Esophagus squamous epithelium (tissue), 5 donors: ENCODE measurements at places on chromosomes 3 and 15.

- DNase-seq, result no peak
Measured at GRCh38 chr3:124567179-124567578, 163.1 kb upstream of the UMPS start.

DNA sequence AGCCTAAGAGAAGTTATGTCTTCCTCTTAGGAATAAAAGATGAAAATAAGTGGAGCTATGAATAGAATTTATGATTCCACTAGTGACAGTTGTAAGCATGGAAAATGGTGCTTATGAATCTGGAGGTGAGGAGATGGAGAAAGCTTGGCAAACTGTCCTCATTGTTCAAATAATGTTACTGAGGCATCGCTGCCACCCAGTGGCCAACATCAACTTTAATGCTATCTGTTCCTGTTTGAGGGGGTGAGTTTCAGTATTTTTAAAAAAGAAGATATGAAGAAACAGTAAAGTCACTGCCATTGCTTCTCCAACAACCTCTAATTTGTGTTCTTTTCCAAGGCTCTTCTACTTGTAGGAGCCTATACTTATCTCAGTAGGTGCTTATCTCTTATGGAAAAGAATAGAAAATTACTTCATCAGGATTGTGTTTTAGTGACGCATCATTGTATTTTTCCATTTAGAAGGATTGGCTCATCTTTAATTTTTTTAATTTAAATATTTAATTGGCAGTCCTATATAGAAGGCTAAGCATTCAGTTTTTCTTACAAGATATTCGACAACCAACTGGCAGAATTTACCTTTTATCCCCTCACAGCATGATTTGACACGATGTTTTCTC is 260.4 kb upstream of the P2RY1 start:
- no peak for DNase-seq

DNA sequence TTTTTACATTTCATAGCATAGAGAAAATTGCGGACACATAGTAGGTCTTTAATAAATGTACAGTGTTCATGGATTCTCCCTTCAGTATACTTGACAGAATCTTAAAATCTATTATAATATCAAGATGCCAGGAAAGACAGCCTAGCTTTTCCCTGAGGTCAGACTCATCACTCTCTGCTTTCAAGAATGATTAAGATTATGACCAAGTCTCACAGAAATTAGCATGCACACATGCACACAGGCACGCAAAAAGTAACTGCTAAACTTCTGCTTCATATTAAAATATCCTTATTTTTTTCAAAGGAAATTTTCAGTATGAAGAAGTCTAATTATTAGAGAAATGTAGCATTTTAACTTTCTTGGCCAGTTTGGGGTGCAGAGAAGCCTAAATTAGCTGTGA is 493.8 kb upstream of the NECTIN3 start:
- DNase-seq, result no peak

GRCh38 chr3:170096342-170096741 is 58.5 kb downstream of the GPR160 start:
- no peak for DNase-seq

- DNase-seq, result no peak
Measured at GRCh38 chr3:131535596-131535995, 32.8 kb upstream of the MRPL3 start.

DNA sequence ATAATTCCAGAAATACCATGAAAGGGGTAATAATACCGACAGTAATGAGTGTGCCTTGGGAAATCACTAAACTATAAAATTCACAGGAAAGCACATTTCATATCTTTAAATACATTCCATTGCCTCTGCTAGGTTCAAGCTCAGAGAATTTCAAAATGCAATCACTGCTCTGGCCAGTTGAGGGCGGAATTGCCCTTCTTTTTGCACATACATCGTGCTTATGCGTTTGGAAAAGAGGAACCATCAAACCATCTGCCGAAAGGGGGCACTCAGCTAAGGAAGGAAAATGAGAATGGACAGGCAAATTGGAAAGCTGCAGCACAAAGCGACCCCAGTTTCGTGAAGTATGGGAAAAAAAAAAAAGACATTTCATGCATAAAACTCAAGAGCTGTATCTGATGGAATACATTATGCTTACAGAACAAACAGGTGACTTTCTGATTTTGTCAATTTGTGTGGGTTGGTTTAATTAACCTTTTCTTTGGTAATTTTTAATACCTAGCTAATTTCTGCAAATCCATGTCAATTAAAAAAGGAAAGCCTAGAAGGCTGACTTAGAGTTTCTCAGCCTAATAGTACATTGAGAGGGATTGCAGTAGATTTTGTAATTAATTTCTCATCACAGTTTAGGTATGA is 61.4 kb downstream of the TUSC7 start:
- DNase-seq, result no peak

DNA sequence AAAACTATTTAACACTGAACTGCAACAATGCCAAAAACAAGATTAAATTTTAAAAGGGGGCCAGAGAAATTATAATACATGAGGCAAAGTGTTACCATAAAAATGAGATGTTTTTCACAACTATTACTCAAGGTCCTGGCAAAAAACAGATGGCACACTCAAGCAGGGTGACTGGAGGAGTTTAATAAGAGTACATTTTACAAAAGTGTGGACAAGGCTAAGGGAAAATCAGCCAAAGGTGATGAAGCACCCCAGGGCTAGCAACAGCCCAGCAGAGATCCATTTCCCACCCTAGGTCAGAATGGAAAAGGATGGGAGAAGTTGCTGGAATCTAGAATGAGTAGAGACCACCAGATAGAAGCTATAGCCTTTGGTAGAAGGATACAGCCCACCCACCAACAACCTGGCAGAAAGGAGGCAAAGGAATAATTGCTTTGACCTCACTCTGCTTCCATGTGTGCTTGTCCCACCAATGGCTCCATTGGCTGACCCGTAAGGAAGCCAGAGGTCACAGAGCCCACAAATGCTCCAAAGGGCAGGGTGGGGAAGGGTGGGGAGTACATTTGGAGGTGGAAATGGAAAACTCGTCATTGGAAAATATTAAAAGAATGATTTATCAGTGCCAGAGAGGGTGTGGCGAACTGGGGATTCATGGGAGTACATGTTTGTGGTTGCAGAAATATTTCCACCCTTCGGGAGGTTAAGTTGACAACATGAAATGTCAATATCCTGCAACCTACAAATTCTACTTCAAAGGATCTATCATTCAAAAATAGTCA is 161.0 kb upstream of the UBE2E2 start:
- DNase-seq, result no peak

DNA sequence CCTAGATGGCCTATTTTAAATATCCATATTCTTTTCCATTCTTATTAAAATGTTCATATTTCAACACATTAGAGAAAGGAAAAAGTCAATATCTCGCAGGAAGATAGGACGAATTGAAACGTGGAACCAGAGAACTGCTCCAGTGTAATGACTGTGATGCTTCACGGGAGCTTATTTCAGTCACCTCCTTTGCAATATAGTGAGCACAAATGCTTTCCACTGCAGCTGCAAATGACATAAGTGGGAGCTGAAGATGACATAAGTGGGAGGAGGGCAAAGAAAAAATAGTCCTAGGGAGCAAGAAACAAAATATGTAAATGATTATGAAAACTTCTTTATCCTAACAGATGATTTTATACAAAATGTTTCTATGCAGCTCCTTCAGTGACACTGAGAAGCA is 324.1 kb downstream of the ZNF385D start:
- no peak for DNase-seq

DNA sequence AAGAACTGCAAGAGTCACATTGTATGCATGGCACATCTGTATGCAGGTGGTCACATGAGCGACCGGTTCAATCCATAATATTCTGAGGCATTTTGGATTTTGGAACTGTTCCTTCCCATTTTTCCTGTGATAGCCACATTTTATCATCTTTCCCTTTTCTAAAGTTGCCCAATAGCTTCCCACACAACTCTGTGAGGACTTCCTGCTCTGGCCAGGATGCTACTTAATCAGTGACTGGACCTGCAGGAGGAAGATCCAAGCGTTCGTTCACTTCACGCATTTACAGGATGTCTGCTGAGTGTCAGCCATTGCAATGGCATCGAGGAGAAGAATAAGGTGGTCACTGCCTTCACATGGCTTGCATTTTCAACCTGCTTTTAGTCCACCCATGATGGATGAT is 9.8 kb downstream of the KLHL6 start:
- no peak for DNase-seq

GRCh38 chr3:138657508-138657907 is 48.9 kb downstream of the FAIM start:
- DNase-seq, result no peak

- DNase-seq, result no peak
Measured at GRCh38 chr3:136789976-136790375, 28.9 kb upstream of the SLC35G2 start.

GRCh38 chr15:71437919-71438318 is 322.6 kb downstream of the THSD4 start:
- DNase-seq, result no peak

DNA sequence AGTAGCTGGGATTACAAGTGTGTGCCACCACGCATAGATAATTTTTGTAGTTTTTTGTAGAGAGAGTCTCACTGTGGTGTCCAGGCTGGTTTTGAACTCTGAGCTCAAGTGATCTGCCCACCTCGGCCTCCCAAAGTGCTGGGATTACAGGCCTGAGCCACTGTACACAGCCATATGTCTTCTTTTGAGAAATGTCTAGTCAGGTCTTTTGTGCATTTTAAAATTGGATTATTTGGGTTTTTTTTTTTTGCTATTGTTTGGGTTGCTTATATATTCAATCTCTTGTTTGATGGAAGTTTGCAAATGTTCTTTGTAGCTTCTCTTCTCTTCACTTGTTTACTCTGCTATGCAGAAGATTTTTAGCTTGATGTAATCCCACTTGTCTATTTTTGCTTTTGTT is 6.2 kb upstream of the ARPP19 start:
- DNase-seq, result no peak

- no peak for DNase-seq
Measured at GRCh38 chr3:72397586-72397985, 450.7 kb downstream of the SHQ1 start.

DNA sequence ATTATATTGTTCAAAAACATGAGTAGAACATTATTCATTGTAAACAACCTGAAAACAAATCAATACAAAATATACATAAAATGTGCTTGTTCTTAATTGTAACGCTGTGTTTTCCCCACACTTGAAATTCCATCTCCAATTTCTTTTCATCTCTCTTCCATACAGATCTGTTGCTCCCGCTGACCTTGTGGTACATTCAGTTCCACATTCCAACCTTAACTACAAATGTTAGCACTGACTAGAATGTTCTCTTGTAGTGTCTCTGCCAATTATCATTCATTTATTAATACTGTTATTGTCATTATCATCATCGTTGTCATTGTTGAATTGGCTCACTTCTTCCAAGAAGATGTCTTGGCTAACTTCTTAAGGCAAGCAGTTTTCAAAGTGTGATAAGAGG is 65.7 kb downstream of the NLGN1 start:
- DNase-seq, result no peak

DNA sequence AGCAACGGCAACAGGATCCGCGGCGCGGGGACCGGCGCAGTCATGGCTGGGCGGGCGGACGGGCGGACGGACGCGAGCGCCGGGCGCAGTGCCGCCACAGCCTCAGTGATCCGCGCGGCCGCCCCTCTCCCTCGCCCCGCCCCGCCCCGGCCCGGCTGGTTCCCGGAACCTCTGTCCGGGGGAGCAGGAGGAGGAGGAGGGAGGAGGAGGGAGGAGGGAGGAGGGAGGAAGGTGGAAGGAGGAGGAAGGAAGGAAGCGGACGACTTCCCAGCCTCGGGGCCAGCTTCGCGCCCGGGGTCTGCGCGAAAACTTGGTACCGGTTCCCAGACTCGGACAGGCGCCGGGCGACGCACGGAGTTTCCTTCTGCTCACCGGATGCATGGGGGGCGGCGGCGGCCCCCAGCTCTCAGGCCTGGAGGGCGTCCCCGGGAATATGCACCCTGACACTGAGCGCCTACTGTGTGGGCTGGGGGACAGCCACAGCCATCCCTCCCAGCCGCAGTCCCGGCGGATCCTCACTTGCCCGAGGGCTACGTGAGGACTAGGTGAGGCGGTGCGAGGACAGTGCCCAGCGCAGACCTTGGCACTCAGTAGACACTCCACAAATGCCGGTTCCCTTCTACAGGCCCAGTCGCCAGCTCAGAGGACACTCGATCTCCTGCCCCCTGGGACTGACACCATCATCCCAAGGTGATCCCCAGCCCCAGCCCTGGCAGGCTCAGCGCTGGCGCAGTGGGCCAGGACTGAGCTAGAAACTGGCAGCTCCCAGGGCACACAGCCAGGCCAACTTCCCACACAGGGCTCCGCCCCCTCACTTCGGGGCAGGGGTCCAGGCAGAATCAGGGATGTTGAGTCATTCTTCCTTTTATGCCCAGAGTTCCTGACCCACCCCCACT is at the start of gene SHISA5:
SHISA5 (minus strand) TSS at position 124 of the 896 bp plus-strand sequence; CDS start at position 44, 80 bp downstream.
- DNase-seq, result no peak

GRCh38 chr3:68090571-68090970 is 436.2 kb upstream of the SUCLG2 start:
- DNase-seq, result no peak

DNA sequence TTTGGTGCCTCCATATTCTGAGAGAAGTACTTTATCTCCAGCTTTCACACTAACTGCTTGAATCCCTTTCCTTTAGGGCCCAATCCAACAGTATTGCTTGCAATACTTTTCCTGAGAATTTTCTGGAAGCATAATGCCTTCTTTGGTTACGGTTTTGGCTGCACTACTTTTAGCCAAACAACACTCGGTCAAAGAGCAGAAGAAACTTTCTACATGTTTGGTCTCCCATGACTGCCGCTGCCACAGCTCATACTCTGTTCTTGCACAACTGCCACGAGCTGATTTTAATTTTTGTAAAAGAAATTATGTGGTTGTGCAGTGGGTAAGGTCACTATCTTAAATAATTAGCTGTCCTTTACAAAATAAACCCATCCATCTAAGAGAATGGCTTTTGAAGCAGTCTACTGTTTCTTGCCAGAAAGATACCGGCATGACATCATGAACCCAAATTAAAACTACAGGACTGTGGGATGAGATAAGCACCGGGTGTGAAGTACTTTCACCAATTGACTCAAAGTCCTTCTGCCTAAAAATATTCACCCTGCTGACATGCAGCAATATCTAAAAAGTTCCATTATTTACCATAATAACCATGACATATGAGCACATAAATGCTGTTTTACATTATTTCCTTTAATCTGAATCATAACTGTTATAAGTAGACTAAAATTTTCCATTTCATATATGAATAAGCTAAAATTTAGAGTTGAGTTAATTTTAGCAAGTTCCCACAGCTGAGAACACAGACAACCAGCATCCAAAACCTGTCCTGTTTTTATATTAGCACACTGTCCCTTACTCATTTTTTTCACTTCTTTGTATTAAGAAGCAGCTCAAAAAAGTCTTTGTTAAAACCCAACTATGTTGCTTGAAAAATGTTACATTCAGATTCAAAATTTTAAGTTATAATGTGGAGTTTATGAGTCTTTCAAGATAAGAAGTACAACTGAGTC is 1154.3 kb downstream of the EPHA3 start:
- no peak for DNase-seq

DNA sequence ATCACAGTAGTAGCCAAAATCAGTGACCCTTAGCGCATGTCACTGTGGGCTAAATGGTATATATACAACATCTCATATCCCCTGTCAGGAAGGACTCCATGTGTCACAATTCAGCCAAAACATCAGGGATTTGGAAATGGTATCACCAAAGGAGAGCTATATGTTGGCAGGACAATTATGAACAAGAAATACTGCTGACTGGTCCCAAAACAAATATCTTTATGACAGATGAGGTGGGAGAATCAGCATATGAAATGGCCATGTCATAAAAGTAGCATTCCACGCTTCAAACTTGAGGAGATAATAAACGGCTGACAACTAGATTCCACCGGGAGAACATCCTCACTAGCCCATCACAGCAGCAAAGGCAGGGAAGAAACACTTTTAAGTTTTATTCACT is 158.4 kb downstream of the MAGI1 start:
- DNase-seq, result no peak

- no peak for DNase-seq
Measured at GRCh38 chr15:60928970-60929369, 300.1 kb downstream of the RORA start.

- no peak for DNase-seq
Measured at GRCh38 chr3:28124882-28125281, 116.5 kb upstream of the CMC1 start.
